ENCODE measurements at places on chromosomes 7 and 10. TPM values are rescaled to one million over a fixed set of nuclear protein-coding genes. Genes with fewer than 3 reads are reported as not detected.

DNA sequence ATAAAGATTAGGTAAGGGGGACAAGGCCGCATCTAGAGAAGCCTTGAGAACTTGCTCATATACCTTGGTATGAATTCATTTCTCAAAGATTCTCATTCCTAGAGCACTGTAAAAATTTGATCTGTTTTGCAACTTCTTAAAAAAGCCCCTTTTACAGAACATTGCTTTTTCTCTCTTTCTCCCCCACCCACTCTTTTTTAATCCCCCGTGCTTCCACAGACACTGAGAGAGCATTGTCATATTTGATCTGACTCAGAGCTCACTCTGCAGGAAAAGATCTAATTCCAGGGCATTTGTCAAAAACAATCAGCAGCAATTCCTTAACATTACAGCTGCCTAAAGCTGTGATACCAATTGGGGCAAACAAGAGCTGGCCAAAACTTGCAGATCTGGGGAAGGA is 92.0 kb downstream of the ARHGAP22 start:
- DNase-seq: no peak

- DNase-seq: no peak
These were observed 19.8 kb downstream of the YKT6 start for GRCh38 chr7:44220358-44221112.

DNA sequence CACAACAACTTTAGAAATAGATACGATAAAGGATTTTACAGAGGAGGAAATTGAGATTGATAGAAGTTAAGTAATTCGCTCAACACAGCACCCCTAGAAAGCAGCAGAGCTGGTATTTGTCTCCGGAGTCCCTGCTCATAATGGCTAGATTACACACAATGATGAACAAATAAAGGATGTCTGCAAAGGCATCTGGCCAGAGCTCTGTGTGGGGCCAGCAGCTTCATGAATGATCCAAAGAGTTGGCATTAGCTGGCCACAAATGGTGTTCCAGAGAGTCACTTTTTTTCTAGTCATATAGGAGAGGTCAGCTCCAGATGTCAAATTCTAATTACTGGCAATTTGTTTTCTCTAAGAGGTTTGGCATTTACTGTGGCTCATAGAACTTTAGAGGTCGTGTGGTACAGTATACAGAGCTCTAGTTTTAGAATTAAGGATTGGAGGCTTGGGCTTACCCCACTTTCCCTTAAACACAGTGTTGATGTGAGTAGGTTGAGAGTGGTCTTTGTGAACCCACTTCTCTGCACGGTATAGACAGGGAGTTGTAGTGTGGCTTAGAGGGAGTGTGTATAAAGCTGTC is 186.2 kb downstream of the BICC1 start:
- no peak for DNase-seq

DNAH11 gene
- 2.8 TPM for total RNA-seq

- DNase-seq: no peak
These were observed 240.0 kb upstream of the IMMP2L start for GRCh38 chr7:111802194-111802772.

DNA sequence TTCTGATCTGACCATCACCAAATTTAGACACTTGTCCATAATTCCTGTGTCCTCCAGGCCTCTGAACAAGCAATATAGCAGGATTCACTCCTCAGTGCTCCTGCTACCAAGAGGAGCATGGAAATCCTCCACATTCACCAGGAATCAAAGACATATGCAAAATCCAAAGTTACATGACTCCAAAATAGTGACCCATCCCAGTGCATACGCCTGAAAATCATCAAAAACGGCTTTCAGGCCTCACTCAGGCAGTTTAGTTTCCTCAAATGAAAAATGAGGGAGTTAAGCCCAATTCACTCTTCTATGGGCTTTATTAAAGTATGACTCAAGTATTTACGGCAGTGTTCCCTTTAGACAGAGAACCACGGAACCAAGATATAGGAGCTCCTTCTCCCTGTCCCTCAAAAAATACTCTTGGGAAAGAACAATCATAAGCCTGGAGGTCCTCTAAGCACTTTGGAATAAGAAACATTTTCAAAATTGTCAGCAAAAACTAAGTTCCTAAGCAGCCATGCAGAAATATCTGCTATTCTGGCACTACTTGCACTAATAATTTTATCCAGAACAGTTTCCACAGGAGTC is 240.7 kb downstream of the PARD3 start:
- no peak for DNase-seq

C7orf57 gene
- total RNA-seq: not detected

ELFN1 gene
- total RNA-seq: 0.23 TPM

DNA sequence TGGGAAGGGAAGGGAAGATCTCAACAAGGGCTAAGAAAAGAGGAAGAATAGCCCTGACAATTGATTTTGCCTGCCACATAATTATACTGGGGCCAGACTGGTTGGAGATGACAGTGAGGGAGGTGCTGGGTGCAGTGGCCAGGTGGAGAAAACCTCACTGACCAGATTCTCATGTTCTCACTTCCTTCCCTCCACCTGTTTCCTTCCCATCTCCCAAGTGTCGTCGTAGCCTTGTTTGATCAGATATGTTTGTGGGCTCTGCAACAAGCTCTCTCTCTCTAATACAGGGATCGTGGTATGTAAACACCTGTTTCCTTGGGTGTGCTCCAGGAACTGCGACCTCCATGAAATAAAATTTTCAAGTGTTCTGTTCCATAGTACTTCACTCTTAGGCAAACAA is 60.2 kb downstream of the VCL start:
- DNase-seq: no peak

C10orf62 gene
- not detected for total RNA-seq
